NCI-H69 (cell line): ENCODE measurements at places on chromosomes 16 and 17.

DNA sequence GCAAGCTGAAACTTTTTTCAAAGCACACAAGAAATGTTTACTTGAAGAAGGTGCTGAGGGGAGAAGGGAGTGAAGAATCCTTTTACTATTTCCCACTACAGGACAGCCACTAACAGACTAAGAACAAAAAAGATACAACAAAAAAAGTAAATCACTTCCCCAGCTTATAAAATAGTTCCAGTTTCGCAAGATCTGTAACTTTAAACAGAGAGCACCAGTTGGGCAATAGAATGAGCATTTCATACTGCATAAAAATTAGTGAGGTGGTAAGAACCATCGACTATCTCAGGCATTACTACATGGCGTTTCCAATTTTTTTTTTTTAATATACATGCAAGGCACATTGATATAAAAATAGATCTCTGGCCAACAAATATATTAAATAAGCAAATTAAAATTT is 11.1 kb downstream of the CRYBA1 start:
- no peak for DNase-seq

DNA sequence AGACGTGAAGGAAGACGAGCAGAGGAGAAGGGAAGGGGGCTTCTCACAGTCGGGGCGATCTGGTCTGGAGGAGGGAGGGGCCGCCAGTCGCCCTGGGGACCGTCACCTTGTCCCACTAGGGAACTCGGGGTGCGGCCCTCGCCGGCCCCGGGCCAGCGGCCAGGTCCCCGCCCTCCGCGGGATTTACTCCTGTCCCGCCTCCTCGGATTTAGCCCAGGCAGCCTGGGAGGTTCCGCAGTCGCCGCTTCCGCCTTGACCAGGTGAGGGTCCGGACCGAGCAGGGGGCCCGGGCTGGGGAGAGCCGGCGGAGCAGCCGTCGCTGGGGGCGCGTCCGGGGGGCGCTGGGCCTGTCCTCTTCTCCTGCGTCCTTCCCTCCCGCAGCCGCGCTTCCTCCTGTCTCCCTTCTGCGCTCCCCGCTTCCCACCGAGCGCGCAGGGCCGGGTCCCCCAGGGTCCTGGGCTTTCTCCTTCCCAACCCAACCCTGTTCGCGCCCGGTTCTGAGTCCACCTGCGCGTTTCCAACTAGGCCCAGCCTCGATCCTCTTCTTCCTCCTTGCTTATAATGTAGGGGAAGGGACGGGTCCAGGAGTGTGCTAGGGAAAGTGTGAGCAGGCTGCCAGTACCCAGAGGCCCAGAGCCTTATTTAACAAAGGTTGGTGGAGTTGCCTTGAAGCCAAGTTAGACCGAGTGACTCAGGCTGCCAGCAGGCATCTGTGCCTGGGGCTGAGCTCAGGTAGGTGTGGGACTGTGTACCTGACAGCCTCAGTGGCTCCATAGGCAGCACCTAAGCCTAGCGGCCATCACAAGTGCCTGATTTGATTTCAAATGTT is at the start of gene TNK1:
TSS of gene TNK1 (plus strand) at position 235 of the 829 bp plus-strand sequence. CDS start 1,838 bp downstream, outside the sequence.
- peak; percentile 18 for DNase-seq

DNA sequence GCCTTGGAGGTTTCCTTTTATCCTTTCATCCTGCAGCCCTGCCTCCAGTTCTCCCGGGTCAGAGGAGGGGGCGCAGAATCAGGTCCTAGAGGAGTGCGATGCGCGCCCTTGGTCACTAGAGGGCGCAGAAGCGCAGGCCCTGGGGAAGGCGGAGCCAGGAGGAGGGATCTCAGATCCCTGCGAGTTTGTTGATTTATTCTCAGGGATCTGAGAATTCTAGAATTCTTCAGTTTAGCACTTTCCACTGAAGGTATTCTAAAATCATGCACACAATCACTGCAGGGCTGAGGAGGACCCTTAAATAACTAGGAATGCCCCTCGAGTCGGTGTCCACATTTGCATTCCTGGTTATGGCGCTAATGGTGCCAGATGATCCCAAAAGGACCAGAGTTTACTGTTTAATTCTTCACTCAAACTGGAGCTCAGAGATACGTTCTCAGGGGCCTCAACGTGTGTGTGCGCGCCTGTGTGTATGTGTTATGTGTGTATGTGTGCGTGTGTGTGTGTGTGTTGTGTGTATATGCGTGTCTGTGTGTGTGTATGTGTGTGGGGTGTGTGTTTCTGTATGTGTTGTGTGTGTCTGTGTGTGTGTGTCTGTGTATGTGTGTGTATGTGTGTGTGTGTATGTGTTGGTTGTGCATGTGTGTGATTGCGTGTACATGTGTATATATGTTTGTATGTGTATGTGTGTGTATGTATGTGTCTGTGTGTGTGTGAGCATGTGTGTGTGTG is 6.9 kb upstream of the ELAC2 start:
- peak; percentile 60 for DNase-seq

DNA sequence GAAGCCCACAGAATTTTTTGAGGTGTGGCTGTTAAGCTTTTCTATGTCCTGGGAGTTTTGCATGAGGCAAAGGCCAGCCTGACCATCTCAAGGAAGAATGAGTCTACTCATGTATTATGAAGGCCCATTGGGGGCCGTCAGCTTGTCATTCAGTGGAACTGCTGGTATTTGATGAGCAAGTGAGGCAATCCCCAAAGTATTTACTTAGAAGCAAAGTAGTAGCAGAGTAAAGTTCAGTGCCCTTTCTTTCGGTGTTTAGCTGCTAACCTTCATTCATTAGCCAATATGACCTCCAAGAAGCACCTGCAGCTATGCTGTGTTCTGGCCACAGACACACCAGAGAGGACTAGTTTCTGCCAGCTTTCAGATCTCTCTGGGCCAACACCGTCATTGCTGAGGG is 80.2 kb downstream of the RPA1 start:
- no peak for DNase-seq

- no peak for DNase-seq
Measured at GRCh38 chr16:11909653-11910545, 5.9 kb downstream of the GSPT1 start.

DNA sequence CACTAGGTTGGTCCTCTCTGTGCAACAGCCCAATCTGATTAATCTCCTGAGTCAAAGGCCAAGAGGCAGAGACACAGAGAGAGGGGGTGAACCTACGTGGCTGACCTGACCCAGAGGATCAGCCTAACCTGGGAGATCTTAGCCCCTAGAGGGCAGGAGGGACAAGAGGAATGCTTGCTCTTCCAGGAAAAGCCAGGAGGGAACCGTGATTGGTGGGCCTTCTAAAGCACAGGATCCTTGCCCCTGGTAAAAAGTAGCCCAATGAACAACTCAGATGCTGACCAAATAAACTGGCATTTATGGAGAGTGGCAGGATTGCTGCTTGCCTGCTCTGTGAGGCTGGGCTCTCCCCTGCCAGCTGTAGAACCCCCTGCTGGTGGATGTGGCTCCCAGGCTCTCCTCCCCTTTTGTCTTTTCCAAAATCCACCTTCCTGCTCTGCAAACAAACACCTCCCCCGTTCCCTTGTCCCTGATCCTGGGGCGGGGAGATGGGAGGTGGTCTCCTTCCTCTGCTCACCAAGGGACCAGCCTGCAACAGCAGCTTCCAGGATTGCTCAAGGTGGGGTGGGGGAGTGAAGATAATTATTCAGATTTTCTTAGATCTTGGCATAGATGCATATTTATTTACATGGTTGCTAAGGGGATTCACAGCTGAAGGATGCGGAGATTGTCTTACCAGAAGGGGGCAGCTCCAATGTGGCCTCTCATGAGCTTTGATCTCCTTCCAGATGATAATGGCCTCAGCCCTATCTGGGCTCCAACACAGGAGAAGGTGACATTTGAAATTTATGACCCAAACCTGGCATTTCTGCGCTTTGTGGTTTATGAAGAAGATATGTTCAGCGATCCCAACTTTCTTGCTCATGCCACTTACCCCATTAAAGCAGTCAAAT is 71.9 kb downstream of the SDR42E1 start:
- DNase-seq, result peak; percentile 6

- DNase-seq, result no peak
Measured at GRCh38 chr16:8305201-8305600, 285.1 kb downstream of the TMEM114 start.

- DNase-seq, result no peak
Measured at GRCh38 chr17:12422651-12423050, 243.0 kb upstream of the MYOCD start.

DNA sequence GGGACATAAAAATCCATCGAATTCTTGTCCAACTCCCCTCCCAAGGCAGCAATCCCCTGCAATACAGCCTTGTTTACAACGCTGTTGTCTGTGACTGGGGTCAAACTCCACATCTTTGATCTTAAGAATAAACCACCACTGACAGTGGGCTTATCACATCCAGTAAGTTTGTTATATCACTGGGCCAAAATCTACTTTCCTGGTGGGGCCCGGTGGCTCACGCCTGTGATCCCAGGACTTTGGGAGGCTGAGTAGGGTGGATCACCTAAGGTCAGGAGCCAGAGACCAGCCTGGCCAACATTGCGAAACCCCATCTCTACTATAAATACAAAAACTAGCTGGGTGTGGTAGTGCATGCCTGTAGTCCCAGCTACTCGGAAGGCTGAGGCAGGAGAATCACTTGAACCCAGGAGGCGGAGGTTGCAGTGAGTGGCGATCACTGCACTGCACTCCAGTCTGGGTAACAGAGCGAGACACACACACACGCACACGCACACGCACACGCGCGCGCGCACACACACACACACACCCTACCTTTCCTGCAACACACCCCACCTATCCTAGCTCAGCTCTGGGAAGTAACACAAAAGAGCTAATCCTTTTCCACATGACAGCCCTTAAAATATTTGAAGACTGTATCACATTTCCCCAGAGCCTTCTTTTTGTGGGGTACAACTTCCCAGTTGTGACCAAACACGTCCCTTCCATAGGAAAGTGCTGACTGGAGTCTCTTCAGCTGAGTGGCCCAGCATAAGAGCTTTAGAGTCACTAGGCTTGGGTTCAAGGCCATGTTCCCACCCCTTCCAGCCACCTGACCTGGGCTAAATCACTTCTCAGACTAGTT is 20.9 kb upstream of the ABCC1 start:
- DNase-seq, result no peak

DNA sequence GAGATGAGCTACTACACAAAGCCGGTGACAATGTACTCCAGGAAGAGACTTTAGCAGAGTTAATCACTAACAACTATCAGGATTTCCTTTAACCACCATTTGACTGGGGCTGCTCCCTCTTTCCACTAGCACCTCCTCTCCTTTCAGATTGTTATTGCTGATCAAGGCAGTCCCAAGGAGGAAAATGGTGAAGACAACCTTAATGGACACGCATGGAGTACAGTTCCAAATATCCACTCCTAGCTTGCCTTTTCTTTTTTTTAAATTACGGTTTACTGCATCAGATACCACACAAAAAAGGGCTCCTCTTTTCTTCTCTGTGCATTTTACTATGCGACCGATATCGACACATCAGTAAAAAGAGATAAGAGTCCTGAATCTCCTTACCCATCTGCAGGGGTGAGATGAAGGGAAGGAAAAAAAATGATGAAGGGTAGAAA is 30.9 kb downstream of the FAM222B start:
- DNase-seq, result peak; percentile 70

DNA sequence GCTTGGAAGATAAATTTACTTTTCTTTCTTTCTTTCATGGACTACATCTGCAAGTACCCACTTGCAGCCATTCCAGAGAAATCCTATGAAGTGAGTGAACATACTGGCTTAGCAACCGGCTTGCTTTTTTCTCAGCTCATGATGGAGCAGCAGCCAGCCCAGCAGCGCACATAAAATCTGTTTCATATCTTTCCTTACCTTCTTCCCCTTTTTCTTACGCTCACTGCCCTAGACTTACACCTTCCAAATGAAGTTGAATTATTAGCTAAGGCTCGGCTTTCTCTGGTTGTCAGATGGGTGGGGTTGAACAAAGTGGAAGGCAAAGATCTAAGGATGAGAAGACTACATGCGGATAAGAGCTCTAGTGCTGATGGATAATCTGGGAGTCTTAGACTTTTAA is 13.9 kb upstream of the ABCA8 start:
- no peak for DNase-seq

- no peak for DNase-seq
Measured at GRCh38 chr17:64504769-64505339, 1.2 kb downstream of the DDX5 start.

DNA sequence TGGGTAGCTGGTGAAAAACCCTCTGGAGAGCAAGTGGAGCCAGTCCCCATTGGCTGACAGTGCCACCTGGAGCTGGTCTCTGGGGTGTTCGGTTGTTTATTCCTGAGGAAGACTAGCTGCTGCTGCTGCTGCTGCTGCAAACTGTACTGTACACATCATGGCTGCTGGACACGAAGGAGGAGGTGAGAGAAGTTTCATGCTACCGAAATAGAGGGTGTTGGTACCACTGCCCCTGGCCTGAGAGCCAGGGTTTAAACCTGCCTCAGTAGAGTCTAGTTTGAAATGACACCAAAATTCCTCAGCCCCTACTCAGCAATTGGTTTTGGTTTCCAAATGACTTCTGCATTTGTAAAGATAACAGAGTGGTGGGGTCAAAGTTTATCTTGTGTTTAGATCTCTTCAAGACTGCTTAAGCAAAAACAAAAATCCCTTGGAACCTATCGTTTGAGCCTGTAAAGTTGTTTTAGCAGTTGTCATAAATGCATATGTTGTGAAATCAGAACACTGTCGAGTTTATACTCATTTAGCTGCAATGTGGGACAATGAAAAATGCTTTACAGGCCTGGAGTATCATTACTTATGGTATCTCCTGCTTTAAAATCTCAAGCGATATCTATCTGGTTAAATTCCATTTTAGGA is 40.8 kb downstream of the CYB5B start:
- no peak for DNase-seq

GRCh38 chr17:50175035-50175807 is 9.4 kb downstream of the SGCA start:
- peak; percentile 88 for DNase-seq
